NCI-H460 (cell line): ENCODE measurements at places on chromosomes 4 and X. TPM values are rescaled to one million over a fixed set of nuclear protein-coding genes. Genes with fewer than 3 reads are reported as not detected.

Gene IL1RAPL1
- total RNA-seq = not detected in 2 replicates

Gene ARHGEF9
- 12.2 and 13.8 TPM in 2 replicates for total RNA-seq

Gene CXCL9
- not detected in 2 replicates for total RNA-seq

Gene HGFAC
- not detected in 2 replicates for total RNA-seq

Gene SSX2B
- total RNA-seq = not detected in 2 replicates

Gene ZMAT1
- total RNA-seq = 2.0 and 2.3 TPM in 2 replicates

Gene MTNR1A
- not detected in 2 replicates for total RNA-seq

Gene GRPR
- not detected in 2 replicates for total RNA-seq

Gene RASGEF1B
- total RNA-seq = 0.15 TPM in 1 of 2 replicates, not detected in the other

Gene CD38
- total RNA-seq = 0.02 TPM in 1 of 2 replicates, not detected in the other

Gene CENPVL1
- total RNA-seq = not detected in 2 replicates

Gene PAK3
- 57.4 and 73.3 TPM in 2 replicates for total RNA-seq

Gene GLRB
- total RNA-seq = 14.7 and 15.8 TPM in 2 replicates

Gene DYNLT3
- total RNA-seq = 63.5 and 69.7 TPM in 2 replicates

Gene CD99L2
- total RNA-seq = 30.8 and 33.3 TPM in 2 replicates

Gene BMX
- total RNA-seq = not detected in 2 replicates

Gene NCAPG
- total RNA-seq = 44.1 and 44.2 TPM in 2 replicates

Gene BEX1
- total RNA-seq = not detected in 2 replicates

Gene BEX4
- 4.5 and 5.3 TPM in 2 replicates for total RNA-seq

Gene F9
- total RNA-seq = not detected in 2 replicates

Gene TMEM144
- 229 and 236 TPM in 2 replicates for total RNA-seq

Gene VCX3A
- not detected in 2 replicates for total RNA-seq

Gene ANXA3
- 114 and 117 TPM in 2 replicates for total RNA-seq

Gene DCHS2
- total RNA-seq = 0.12 TPM in 1 of 2 replicates, not detected in the other

Gene UNC5C
- total RNA-seq = 0.02 TPM in 1 of 2 replicates, not detected in the other

Gene MAGEA2B
- not detected in 2 replicates for total RNA-seq

Gene CACNA1F
- 0.05 TPM in 1 of 2 replicates, not detected in the other for total RNA-seq

Gene SLC7A11
- 208 and 225 TPM in 2 replicates for total RNA-seq

Gene CXCL13
- not detected in 2 replicates for total RNA-seq

Gene CLIC2
- 6.4 and 8.1 TPM in 2 replicates for total RNA-seq

Gene NUDT11
- total RNA-seq = 29.4 and 30.6 TPM in 2 replicates

Gene IGFBP7
- total RNA-seq = 4.3 and 6.5 TPM in 2 replicates

Gene TGIF2LX
- total RNA-seq = not detected in 2 replicates

Gene RS1
- total RNA-seq = not detected in 2 replicates

Gene TENT5D
- not detected in 2 replicates for total RNA-seq

Gene BMPR1B
- 0.20 and 0.27 TPM in 2 replicates for total RNA-seq

Gene SPINK2
- total RNA-seq = not detected in 2 replicates

Gene SAGE1
- total RNA-seq = not detected in 2 replicates

Gene PCDH19
- total RNA-seq = 0.05 and 0.06 TPM in 2 replicates
